ENCODE measurements at places on chromosomes 5 and 9. TPM values are rescaled to one million over a fixed set of nuclear protein-coding genes. Genes with fewer than 3 reads are reported as not detected.

The PRSS3 gene
- total RNA-seq, result not detected

The DDX46 gene
- total RNA-seq, result 55.4 TPM

The ENTPD8 gene
- total RNA-seq, result not detected

The THBS4 gene
- total RNA-seq, result 6.7 TPM

The GLRA1 gene
- total RNA-seq, result not detected

The GRK6 gene
- total RNA-seq, result 29.8 TPM

The TRIP13 gene
- 1.2 TPM for total RNA-seq

The FBLL1 gene
- total RNA-seq, result not detected

The SPAAR gene
- 0.48 TPM for total RNA-seq

- DNase-seq, result no peak
Observed at GRCh38 chr5:10913841-10914240, 152.8 kb upstream of the DAP start.

DNA sequence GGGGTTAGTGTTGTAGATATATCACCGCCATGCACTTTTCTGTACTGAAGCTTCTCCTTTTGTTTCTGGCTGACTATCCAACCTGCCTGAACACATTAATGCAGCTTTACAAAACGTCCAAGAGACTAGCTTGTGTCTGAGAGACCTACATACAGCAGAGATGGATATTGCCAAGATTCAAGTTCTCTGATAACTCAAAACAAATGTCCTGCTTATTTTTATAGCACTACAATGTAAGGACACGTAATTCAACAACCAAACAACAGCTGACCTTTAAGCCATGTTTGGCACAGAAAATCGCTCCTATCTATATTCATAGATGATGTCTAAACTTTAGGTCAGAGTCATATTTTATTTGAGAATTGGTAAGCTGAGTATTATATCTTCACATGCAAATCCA, 76.2 kb upstream of the NTRK2 start:
- DNase-seq, result no peak

DNA sequence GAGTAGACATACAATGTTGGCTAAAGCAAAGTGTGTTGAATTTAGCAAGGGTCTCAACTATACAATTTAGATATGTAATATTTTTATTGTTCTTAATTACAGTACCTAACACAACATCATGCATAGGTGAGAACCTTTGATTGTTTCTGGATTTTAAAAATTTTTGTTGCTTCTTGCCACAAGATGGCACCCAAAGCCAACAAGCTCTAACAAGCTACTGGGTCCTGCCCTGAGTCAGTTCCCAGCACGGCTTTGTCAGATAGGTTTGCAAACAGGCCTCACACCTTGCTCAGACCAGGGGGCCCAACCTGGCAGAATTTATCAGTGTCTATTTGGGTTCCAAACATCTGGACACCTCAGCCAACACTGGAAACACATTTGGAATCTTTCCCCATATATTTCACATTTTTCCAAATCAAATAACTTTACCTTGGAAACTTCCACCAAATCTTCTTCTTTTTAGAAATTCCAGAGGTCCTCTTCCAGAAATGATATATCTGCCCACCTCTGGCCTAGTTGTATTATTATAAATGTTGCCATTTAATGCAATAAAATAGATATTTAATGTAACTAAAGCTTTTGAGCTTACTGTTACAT, 49.5 kb upstream of the EGFLAM start:
- no peak for DNase-seq

DNA sequence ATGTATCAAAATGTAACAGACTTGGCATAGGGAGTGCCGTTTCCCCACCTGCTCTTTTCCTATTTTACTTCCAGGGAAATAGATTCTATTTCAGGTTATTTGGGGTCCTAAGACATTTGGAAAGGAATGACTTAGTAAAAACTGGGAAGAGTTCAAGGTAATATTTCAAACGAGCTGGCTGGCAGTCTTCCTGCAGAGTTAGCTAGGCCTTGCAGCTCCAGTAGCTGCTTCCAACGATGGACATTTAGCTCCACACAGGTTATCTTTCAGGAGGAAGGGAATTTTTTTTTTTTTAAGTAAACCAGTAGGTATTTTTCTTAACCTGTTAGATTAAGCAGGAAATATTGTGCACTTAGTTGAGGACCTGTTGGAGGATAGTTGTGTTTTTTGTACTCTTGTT, 45.2 kb downstream of the TLE4 start:
- DNase-seq, result peak; percentile 42

- no peak for DNase-seq
Observed at GRCh38 chr9:31259824-31260223, 1124.6 kb upstream of the ACO1 start.

DNA sequence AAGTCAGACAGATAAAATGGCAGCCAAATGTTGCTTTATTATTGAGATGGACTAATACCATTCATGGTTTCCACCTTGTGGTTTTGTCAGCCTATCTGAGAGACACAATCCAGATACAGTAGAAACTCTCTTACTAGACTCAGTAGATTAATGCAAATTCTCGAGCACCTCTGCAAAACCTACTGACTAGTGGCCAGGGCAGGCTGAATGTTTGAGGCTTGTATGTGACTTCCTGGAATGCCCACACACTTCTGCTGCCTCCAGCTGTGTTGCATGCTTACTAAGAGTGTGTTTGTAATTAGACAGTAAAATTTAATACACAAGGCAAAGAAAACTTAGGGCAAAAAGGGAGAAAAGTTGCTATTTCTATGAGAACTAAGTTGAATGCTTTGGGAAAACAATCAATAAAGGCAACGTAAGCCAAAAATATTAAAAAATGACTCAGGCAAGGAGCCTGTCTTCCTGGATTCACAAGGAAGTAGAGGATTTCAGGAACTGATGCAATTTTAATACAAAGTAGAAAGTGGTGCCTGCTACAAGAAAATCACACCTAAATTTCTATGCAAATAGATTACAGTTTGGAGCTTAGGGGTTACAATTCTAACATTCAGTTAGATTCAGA, 30.2 kb upstream of the CCNG1 start:
- DNase-seq, result no peak

- DNase-seq, result no peak
Observed at GRCh38 chr5:59189472-59190244, 606.8 kb downstream of the RAB3C start.

GRCh38 chr9:122213589-122214413, 15.0 kb downstream of the LHX6 start:
- DNase-seq, result no peak

- no peak for DNase-seq
Observed at GRCh38 chr9:20872340-20872977, 159.0 kb downstream of the HACD4 start.

DNA sequence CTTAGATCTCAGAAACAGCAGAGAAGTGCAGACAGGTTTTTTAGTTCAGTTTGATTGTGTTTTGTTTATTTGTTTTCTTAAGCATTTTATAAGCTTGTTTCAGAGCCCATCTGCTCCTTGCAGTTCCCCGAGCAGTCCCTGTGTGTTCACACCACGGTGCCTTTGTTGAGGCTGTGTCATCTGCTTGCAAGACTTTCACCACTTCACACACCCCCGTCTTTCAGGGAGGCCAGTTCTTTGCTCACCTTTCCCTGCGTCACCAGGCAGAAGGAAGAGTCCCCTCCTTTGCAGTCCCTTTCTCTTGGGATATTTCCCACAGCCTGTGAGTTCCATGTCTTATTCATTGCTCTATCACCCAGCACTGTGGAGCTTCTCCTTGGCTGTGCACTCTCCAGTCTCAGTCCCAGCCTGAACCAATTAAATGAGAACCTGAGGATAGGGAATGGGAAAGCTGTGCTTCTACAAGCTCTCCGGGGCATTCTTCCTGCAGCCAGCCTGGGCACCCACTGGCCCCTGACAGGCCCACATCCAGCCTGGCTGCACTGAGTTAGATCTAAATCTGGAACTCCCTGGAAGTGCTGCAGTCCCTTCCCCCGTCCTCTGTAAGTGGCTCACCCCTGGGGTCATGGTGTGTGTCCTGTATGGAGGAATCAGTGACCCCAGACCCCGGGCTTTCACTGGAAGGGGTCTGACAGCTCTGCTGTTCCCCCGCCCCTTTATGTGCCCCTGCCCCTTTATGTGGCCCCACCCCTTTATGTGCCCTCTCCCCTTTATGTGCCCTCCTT, 5.5 kb downstream of the MVB12B start:
- no peak for DNase-seq

GRCh38 chr9:93261735-93262523, 78.0 kb downstream of the WNK2 start:
- no peak for DNase-seq

GRCh38 chr9:94921092-94921471, 194.6 kb downstream of the AOPEP start:
- DNase-seq, result peak; percentile 71

DNA sequence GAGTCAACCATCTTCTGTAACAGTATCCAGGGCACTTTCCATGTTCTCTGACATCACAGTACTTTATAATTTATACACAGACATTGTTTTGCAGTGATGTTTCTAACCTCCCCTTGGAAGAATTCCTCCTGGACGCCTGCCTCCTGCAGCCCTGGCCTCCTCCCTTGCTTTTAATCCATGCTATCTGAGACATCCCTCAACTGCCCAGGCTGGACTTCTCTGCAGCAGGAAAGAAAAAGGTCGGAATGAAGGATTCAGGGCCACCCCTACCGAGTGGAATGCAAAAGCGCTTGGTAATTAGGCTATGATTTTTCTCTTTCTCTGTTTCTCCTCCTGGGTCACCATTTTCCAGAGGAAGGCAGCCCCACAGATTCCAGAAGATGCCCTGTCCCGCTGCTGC, 47.0 kb upstream of the SHC3 start:
- peak; percentile 76 for DNase-seq

- DNase-seq, result no peak
Observed at GRCh38 chr9:117160254-117160653, 254.6 kb downstream of the ASTN2 start.

DNA sequence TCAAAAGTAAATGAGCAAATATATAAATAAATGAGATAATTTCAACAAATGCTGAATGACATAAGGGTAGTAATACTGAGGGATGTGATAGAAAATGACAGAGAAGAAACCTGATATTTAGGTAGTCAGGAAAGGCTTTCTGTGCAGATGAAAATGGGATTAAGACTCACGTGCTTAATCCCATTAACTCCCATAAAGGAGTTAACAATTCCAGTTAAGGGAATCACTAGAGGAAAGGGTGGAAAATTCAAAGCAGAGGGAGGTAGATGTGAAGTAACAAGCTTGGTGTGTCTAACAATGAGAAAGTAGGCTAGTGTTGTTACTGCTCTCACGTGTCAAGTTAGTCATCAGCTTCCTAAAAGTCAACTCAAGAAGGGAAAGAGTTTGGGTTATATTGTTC, 90.5 kb upstream of the TRIM32 start:
- DNase-seq, result no peak

DNA sequence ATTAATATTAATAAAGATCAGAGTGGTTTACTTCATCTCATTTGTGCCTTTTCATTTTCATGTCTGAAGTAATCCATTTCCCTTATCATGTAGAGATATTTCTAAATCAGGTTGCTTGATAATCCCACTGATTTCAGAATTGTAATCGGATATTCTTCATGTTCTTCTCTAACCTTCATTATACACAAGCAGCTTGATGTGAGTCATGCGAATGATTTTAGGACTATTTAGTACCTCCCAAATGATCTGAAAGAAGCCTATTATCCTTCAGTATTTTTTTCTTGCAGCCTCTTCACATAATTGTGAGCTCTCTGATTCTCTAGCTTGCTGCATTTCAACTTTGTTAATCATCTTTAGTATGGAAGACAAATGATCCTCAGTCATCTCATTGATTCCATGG, 182.0 kb downstream of the GIN1 start:
- no peak for DNase-seq

- no peak for DNase-seq
Observed at GRCh38 chr5:154741415-154741814, 13.8 kb upstream of the LARP1 start.

- DNase-seq, result no peak
Observed at GRCh38 chr5:13248253-13248652, 696.2 kb downstream of the DNAH5 start.

DNA sequence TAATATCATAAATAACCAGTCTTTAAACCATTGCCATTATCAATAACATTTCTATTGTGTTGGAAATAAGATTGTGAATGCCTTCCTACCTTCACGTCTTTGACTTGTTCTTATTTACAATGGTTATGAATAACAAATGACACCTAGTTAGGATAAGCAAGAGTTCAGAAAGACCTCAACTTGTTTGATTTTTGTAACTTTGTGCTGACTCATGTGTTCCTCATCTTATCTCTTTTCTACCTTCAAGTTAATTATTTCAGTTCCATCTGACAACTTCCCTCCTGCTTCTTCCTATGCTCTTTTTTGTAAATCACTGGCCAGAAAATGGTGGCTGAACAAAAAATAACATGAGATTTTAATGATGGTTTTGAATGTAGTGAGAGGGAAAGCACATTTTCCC, 538.5 kb upstream of the TUSC1 start:
- DNase-seq, result no peak

GRCh38 chr5:18881615-18882014, 1106.4 kb downstream of the CDH18 start:
- no peak for DNase-seq

DNA sequence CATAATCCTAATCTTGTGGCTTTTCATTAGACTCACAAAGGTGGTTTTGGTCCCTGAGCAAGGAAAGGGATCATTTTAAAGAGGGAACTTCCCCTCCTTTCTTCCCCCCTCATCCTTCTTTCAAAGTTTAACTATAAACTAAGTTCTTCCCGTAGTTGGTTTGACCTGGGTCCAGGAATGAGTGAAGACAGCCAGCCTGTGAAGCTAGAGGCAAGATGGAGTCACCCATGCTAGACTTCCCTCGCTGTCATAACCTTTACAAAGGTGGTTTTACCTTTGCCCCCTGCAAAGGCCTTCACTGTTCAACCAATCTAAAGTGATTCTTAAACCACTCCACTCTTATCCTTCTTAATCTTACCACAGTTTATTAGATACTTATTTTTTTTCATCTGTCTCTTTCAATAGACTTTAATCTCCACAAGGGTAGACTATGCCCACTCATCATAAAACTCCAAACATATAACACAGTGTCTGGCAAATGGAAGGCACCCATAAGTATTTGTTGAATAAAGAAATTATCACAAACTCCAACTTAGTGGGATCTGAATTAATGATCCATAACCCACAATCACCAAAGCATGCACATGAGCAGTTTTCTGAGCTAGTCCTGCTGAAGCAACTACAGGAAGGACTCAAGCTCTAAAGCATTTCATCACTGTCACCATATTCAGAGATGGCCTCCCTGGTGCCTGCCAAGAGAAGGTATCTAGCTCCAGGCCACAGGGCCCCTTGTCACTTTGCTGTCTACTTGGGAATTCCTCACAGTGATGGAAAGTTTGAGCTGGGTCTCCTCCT, 369.0 kb downstream of the SPOCK1 start:
- no peak for DNase-seq

DNA sequence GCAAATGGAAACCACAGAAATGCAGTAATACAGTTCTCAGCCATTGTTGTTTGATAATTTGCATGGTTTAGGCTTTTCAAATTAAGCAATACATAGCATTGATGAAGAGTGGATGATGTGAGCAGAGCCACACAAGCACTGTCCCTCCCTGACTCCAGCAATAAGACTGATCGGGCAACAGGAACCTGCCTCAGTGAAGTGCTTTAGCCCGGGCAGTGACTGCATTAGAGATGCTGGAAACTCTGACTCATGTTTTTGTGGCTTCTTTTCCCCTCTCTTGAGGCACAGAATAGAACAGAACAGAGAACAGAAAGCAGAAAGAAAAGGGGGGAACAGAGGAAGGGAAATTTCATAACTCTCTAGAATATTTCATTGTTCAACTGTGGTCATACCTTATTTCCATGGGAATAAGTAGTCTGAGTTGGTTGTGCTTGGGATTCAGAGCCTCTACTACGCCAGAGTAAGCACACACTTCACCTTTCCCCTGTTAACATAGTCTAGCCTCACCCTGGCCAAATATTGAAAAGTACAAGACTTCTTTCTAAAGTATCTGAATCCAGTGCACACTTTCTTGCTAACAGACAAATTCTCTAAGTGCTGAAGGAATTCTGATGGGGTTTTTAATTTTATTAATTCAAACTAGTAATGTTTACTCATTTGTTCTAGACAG, 164.8 kb upstream of the VCAN start:
- DNase-seq, result no peak

Measured in uterus (tissue), 4 donors.